ENCODE measurements at places on chromosomes 16 and 17.
A peak's percentile ranks its signal among the peaks of the same experiment; 100 is the strongest.

DNA sequence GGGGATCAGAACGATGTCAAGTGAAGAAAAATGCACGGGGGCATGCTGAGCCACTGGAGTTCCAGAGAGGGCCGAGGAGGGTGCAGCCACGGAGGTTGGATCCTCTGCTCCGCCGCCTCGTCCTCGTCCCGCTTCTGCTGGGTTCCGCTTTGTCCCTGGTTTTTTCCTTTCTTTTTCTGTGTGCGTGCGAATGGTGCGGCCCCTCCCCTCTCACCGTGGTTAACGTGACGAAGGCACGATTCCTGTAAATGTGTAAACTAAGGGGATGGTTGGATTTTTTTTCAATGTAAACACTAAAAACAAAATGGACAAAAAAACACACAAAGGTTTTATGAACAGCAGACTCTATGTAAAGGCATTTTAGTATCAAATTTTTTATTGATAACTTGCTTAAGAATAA is 46.7 kb downstream of the ACTG1 start:
- DNase-seq = no peak

DNA sequence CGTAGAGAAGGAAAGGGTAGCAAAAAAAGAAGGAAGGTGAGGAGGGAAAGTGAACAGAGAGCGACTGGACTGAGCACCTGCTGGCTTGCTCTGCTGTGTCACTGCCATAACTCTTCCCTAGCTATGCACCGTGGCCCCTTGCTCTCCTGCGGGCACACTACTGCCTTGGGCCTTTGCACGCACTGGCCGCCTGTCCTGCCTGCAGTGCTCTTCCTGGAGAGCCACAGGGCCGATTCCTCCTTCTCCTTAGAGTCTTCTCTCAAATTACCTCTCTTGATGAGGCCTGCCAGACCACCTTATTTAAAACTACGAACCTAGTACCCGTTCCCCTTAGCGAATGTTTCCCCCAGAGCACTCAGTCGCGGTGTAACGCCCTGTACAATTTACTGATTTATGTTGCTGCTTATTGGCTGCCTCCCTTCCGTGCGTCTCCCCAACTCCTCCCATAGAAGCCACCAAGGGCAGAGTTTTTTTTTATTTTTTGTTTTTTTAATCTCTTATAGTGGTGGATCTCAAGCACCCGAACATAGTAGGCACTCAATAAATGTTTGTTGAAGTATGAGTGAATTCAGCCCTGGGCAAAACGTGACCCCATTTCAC is 70.3 kb downstream of the RAI1 start:
- DNase-seq = peak; percentile 34

- DNase-seq = no peak
These were observed 53.1 kb upstream of the CLEC18B start for GRCh38 chr16:74474416-74474815.

GRCh38 chr17:76095943-76096342 is 7.6 kb downstream of the EXOC7 start:
- DNase-seq = no peak

DNA sequence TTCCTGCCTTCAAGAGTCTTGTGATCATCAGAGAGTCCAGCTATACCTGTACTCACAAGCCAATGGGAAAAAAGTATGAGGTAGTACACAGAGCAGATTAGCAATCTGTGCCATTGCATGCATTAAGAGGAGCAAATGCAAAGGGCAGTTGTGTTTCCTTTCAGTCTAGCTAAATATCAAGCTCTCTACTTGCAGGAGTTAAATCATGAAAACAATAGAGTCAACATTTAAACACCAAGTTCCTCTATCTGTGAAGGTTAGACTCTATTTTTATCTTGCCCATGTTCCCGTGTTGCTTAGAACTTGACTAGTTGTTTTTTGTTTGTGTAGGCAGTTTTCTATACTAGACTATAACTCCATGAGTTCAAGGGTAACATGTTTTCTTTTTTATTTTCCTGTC is 4.7 kb upstream of the FAM20A start:
- no peak for DNase-seq

DNA sequence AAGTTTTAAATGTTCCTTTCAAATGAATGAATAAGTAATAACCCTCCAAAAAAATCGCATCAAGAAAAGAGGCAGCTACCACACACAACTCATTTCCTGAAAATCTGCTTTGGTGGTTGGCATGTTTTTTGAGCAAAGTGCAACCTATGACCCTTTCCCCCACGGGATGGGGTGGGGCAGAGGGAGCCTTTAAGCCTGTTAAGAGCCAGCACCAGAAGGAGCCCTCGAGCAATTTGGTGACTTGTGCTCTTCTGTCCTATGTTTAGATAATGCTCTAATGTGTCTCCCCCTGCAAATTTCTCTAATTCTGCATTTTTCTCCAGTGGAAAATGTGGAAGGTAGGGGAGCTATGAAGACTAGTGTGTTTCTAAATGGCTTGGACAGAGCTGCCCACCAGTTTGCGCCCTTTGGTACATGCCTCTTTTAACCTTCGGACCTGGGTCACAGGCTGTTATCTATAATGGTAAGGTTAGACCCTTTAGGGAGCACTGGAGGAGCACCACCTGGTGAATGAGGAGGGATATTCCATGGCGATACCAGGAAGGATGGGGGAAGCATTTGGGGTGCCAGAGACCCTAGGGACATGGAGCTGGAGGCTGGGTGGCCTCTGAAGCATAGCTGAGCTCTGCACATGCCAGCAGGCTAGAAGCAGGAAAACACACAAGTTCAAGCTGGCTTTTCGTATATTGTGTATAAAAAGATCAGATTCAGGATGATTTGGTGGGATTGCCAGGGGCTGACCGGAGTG is 1.6 kb downstream of the PYCARD start:
- peak; percentile 76 for DNase-seq

GRCh38 chr17:37246085-37246484 is 129.7 kb upstream of the C17orf78 start:
- DNase-seq = no peak

DNA sequence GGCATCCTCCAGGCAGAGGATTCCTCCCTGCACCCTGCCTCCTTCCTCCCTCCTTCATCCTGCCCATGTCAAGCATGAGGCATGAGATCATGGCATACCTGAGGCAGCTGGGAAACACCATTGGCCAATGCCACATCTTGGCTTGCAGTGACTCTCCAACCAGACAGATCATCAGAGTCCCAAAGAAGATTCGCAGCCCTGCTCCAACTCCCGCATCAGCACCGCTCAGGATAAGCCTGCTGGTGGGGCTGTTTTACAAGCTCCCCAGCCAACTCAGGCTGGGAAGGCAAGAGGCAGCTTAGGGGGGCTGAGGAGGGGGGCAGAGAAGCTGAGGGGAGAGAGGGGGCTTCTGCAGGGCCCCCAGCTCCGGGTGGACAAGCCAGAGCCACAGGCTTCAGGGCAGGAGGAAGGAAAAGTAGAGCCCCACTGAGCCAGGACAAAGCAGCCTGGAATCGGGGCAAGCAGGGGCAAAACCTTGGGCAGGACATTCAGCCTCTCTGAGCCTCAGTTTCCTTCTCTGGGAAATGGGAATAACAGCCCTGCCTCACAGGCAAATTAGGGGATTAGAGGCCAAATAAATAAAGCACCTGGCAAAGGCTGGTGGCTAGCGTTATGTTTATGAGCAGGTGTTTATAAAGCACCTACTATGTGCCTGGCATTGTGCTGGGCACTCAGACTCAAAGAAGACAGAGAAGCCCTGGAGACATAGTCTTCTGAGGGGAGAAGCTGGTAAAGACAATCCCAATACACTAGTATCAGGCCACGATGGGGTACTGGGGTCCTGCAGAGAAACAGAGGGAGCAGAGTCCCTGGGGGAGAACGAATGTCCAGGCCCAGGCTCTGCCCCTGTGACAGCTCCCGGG is 88.1 kb downstream of the GOSR1 start:
- DNase-seq = no peak

- no peak for DNase-seq
These were observed 9.7 kb upstream of the ALOX15B start for GRCh38 chr17:8029121-8029520.

DNA sequence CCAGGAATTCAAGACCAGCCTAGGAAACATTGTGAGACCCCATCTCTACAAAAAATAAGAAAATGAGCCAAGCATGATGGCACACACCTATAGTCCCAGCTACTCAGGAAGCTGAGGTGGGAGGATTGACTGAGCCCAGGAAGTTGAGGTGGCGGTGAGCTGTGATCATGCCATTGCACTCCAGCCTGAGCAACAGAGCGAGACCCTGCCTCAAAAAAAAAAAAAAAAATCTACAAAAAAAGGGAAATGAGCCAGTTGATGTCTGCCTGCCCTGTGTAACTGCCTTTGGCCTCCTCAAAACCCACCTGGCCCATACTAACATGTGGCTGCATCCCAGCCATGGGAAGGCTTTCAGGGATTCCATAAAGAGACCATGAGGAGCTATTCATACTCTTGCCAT is 4.5 kb downstream of the RANBP10 start:
- DNase-seq = peak; percentile 68

DNA sequence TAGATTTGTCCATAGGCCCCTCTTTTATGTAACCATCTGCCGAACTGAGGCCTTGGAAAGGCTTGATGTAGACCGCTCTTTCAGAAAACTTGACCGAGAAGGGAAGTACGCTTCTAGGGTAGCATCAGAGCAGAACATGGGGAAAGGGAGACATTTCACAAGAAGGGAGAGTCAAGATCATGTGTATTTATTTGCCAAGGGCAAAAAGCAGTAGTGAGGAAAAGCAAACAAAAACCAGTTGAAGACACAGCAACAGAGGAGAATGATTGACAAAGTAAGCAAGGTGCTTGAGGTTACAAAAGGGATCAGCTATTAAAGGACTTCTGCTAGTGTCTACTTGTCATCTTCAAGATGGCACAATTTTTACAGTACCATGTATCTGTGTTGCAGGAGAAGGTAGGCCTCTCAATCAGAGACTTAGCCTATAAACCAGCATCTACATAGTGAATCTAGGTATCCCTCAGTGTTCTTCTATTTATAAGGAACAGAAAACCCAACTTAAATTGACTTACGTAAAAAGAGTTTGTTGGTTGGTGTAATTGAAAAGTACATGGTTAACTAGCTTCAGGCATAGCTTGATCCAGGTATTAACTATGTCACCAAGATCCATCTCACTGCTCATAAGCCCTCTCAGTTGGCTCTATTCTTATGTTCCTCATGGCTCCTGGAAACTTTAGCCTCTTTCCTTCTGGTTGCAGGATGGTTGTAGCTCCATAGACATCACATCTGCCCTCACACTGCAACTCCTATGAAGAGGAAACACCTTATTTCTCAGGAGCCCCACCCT is 288.4 kb downstream of the IRX3 start:
- DNase-seq = no peak

DNA sequence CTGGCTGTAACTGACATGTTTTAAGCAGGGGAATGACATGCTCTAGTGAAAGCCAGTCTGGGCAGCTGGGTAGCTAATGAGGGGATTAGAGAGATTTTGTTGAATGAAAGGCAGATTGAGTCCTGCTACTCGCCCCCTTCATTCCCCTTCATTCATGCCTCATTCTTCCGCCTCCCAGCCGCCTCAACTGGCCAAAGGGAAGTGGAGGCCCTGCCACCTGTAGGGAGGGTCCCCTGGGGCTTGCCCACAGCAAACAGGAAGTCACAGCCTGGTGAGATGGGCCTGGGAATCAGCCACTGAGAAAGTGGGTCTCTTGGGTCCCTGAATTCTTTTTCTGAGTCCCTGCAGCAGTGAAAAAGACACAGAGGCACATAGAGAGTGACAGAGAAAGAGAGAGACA is 1.1 kb upstream of the CD19 start:
- no peak for DNase-seq

DNA sequence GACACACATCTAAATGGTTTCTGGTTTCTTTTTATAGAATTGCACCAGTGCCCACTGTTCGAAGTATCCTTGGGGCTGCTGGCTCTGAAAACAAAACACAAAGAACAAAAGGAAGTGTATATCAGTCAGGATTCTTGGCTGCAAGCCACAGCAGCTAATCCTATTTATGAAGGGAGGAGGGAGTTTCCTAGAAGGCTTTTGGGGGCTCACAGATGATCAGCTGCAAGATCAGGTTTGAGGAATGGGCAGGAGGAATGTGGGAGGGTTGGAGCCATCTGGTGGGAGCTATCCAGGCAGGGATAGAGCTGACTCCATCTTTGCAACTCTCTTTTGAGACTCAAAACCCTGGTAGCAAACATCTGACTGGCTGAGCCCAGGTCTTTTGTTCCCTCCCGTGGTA is 118.3 kb upstream of the EEF2KMT start:
- DNase-seq = no peak

- DNase-seq = no peak
These were observed 68.9 kb upstream of the MSI2 start for GRCh38 chr17:57187391-57187790.

DNA sequence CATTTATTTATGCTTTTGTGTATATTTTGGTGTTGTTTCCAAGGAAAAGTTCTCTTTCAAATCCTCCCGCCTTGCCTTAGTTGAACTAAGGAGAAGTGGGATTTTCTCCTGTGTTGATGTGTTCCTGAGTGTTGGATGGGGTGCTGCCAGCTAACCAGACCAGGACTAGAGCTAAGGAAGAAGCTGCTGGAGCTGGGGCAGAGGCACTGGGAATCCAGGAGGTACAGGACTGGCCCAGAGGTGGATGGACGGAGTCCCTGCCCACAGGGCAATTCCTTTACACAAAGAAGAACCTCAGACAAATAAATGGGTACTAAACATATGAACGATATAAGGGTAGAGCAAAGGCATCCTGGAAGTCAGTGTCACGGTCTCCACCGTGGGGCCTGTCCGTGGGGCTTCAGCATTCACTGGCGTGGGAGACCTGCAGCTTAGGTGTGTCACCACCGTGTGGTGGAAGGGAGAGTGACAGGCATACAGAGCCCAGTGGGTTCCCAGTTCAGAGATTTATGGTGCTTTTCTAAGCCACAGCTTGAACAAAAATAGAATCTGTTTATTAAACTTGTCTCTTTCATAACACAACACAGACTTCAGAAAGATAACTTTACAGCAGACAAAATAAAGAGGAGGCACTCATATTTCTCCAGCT is 270.7 kb downstream of the NTN1 start:
- peak; percentile 66 for DNase-seq

DNA sequence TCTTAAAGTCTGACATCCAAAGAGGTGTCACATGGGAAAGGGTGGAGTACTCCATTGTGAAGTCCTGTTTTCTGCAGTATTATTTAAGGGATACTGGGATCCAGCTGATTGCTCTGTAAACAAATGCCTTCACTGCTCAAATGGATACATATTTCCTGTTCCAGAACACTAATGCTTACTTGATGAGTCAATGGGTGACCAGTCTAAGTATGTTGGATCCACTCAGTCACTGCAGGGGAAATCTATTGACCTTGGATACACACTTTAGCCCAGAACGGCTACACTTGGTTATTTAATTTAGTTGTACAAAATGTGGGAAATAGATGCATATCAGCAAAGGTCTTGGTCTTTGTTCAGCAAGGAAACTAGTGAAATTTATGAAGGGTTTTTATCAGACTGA is 261.4 kb downstream of the MAP2K4 start:
- DNase-seq = no peak

GRCh38 chr16:51888534-51888933 is 658.4 kb downstream of the TOX3 start:
- no peak for DNase-seq

- DNase-seq = no peak
These were observed 65.9 kb downstream of the PCTP start for GRCh38 chr17:55816532-55817396.

GRCh38 chr16:90050969-90051368 is 26.2 kb downstream of the PRDM7 start:
- no peak for DNase-seq
